ENCODE measurements at places on chromosomes 4 and X.
A peak's percentile ranks its signal among the peaks of the same experiment; 100 is the strongest.

DNA sequence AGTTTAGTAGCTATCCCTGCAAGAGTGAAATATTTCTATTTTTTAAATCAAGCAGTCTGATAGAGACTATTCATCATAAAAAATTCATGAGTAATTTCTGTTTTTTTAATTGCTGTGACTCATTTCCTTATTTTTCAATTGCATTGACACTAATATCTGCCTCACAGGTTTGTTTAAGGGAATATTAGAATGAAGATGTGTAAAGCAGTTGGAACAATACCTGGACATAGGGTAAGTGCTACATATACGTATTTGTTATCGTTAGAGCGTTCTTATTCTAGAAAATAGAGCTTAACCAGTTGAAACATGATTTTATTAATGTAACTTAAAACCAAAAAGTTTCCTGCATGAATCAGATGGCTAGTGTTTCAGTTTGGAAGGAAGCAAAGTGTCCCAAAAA, 2211.3 kb downstream of the PCDH7 start:
- DNase-seq, result no peak

- DNase-seq, result no peak
These were observed 17.6 kb downstream of the G3BP2 start for GRCh38 chr4:75655562-75655961.

DNA sequence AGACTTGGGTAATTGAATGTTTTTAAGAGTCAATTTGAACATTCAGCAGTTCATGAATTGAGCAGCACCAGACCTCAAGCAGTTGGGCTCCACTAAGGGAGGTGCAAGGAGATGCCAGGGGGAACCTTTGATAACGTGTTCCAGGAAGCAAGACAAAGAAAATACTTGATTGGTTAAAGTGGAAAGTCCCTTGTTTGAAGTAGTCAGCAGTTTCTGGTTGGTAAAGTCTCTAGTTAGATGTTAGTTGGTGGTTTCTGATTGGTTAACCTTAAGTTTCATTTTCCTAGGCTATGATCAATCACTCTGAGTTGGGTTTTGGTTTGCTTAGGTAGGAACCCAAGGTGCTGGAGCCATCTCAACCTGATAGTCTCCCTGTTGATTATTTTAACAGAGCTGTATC, 4.0 kb downstream of the HERC6 start:
- no peak for DNase-seq

DNA sequence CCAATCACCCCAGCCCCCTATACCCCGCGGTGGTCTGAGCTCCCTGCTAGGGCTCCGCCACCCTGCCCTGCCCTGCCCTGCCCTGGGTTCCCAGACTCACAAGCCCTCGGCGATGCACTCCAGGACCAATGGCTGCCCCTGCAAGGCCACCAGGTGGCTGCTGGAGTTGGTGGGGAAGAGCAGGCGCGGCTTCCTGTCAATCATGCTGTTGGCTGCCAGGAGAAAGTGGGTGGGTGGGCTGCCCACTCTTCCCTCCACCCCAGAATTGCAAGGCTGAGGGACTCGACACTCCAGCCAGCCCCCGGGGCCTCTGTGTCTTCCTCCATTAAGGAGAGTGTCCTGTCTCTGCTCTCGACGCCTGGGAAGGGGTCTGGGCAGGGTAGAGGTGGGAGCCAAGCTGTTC, 15.7 kb downstream of the L1CAM start:
- DNase-seq, result no peak

- DNase-seq, result peak; percentile 54
These were observed 797 bp downstream of the PKD2 start for GRCh38 chr4:88008122-88008742.

DNA sequence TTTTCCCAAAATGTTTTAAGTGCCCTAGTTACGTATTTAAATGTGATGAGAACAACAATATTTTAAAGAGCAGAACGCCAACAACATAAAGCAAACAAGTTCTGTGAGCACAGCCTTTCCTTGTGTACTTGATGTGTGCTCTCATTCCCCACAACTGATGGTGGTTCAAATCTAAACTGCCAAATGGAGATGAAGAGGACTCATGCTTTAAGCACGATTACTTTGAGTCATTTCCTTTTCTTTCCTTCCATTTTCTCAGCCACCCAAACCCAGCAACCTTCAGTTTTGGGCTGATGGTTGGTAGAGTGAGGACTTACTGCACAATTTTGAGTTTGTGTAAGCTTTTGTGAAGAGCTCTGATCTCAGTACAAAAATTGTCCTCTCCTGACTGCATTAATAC, 1.7 kb downstream of the NSD2 start:
- no peak for DNase-seq

GRCh38 chr4:157587681-157588423, 367.3 kb downstream of the GRIA2 start:
- DNase-seq, result no peak
